ENCODE measurements at places on chromosomes 1 and 21.

- DNase-seq: no peak
Observed at GRCh38 chr21:41217671-41218385, 49.9 kb downstream of the BACE2 start.

DNA sequence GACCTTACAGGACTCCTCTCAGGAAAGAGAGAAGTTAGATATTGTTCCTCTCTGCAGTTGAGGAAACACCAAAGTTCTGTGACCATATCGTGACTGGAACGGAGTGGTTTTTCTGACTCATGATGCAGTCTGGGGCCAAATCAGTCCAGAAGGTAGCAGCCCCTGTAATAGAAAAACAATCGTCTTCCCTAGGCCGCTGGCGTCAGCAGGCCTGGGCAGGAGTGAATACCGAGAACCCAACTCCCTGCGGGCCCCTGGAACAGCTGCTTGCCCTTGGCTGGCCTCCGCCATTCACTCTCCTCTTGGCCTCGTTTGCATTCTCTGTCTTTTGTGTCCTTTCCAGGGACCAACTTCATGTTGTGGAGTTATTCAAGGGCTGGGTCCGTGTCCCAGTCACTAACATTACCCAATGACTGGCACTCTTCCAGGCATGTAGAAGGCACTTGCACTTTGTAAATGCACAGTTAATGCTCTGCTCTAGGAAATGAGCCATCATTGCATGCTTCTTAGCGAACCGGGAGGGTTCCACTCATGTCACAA lies 10.9 kb upstream of the CD101 start:
- DNase-seq: no peak

DNA sequence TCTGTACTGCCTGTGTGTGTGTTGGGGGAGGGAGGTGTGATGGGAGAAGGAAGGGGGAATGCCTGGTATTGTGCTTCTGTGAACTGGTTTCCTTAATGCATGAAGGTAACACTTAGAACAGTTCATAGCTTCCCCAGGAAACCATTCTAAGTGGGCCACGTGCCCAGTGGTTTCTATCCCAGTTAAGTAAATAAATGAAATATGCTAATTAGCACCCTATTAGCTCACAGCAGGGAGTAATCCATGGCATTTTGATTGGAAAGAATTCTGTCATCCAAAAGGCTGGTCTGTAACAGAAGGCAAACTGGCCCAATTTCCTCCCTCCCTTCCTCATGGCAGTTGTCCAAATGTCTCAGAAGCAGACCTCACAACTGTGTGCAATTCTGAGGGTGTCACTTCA lies 199.3 kb downstream of the TTLL7 start:
- no peak for DNase-seq

- no peak for DNase-seq
Observed at GRCh38 chr1:212531796-212532195, 76.8 kb upstream of the ATF3 start.

DNA sequence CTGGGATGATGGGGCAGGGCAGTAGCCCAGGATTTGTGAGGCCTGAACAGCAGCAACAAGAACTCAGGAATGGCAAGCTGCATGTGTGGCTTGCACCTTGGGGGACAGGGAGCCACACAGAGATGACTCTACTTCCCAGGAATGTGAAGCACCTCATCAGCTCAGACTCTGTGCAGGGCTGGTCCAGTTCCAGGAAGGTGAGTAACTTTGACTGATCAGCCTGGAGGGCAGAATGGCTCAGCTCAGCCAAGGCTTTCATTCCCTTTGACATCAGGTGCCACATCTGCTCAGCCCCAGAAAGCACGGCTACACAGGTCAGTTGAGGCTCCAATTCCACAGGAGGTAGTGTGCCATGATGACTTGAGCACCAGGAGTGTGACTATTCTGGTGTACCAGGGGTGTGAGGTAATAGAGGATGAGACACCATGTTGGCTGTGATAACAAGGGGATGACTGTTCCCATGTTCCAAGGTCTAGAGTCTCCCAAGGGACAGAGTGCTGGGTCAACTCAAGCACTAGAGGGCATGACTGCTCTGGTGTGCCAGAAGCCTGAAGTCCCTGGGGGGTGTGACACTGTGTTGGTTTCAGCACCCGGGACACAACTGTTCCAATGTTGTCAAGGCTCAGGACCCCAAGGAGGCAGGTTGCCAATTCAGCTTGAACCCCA lies 625.8 kb upstream of the ADGRL2 start:
- no peak for DNase-seq

- no peak for DNase-seq
Observed at GRCh38 chr1:66916320-66916719, 8.3 kb downstream of the DNAI4 start.

DNA sequence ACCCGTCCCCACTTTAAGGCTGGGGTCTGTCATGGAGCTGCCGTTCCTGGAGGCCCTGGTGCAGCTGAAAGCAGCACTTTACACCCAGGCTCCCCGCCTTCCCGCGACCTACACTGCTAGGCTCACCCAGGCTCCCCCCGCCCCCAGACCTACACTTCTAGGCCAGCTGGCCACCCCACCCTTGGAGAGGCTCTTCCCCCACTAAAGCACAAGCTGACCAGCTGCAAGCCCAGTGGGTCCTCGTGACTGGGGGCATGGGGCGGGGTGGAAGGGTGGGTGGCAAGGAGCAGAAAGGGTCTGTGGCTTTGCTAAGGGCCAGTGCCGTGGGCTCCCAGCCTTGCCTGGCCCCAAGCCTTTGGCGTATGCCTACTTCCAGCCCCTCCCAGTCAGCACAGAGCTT lies 9.7 kb upstream of the ARHGEF16 start:
- no peak for DNase-seq

DNA sequence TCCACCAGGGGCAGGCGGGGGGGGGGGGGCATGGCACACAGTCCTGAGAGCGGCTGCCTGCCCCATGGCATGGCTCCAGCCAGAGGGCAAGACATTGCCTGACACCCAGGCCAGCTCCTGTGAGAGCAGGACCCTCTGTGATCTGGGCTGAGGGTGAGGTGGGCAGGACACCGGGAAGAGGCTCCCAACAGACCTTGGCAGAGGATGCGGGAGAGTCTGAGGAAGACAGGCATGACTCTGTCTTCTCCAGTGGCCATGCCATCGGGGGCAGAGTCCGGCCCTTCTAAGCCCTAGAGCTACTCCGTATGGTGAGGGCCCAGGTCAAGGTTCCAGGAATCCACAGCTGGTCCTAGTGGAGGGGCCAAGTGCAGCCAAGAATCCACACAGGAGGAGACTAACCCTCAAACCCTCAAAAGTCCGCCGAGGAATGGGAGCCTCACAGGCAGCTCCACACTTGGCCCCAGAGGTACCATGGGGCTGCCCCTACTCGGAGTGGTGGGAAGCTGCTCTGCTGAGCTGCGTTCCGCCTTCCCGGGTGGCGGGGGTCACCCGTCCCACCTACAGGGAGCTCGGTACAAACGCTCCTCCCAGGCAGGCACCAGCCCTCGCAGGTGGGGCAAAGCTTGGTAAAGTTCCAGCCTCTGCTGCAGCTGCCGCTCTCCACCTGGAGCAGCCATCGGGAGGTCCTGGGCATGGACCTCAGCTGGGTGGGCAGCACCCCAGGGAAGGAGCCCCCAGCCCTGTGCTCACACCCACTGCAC lies 6.5 kb downstream of the ACTRT2 start:
- DNase-seq: no peak

DNA sequence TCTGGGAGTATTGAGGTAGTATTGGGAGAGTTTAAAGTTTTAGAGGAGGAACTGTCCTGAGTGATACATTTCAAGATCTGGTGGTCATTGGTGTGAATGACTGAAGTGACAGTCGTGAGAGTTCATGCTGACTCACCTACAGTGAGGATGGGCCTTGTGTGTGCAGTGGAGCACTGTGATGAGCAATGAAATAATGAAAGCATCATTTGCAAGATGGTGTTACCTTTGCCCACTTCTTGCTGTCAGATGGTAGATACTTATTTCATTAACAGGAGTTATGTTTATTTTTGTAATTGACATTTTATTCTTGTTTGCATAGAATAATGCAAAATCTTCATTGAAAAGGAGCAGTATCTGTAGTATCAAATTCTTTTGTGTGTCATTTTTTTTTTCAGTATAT lies 29.0 kb downstream of the POU2F1 start:
- DNase-seq: no peak

- no peak for DNase-seq
Observed at GRCh38 chr1:107896936-107897335, 68.0 kb downstream of the VAV3 start.

- no peak for DNase-seq
Observed at GRCh38 chr1:237748171-237748960, 142.4 kb downstream of the ZP4 start.

GRCh38 chr1:180230791-180231505 lies 884 bp downstream of the LHX4 start:
- DNase-seq: no peak

GRCh38 chr1:6028042-6028850 lies 17.4 kb upstream of the KCNAB2 start:
- DNase-seq: no peak

GRCh38 chr1:109629372-109630030 lies 9.9 kb downstream of the AMPD2 start:
- DNase-seq: peak; percentile 72

GRCh38 chr1:152886085-152886484 lies 8.0 kb downstream of the SMCP start:
- no peak for DNase-seq

GRCh38 chr1:6052543-6053205 lies 7.0 kb downstream of the KCNAB2 start:
- DNase-seq: no peak

DNA sequence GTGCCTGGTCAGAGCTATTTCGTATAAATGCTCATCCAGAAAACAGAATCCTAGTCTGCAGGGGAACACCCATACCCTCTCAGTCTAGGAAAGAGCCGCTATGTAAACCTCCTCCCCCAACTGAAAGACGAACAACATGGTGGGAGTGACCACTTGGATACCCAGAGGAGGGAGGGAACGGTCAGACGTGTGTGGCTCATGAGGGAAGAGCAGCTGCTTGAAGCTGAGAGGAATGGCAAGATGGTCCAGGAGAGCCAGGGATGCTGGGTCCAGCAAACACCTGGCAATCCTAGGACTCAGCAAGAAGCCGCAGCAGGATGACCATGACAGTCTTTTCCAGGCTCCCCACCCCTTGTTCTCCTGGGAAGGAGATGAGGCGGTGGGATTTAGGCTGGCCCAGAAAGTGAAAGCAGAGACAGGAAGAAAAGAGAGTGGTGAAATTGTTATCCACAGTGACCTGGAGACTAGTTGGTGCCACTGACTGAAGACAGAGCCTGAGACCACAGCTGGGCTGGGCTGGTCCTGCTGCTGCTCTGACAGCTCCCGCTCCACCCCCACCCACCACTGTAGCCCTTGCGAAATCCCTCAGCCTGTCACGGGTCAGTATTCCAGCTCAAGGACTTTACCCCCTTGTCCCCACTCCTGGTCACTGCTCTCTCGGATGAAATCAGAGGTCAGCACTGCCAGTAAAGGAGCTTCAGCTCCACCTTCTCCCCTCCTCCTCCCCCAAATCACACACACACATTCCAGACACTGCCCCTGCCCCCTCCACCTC lies 3.6 kb downstream of the CERS2 start:
- DNase-seq: no peak

- no peak for DNase-seq
Observed at GRCh38 chr1:167135281-167135840, 41.5 kb downstream of the STYXL2 start.

- DNase-seq: peak; percentile 89
Observed at GRCh38 chr21:44697811-44698734, 1.1 kb downstream of the KRTAP10-12 start.

DNA sequence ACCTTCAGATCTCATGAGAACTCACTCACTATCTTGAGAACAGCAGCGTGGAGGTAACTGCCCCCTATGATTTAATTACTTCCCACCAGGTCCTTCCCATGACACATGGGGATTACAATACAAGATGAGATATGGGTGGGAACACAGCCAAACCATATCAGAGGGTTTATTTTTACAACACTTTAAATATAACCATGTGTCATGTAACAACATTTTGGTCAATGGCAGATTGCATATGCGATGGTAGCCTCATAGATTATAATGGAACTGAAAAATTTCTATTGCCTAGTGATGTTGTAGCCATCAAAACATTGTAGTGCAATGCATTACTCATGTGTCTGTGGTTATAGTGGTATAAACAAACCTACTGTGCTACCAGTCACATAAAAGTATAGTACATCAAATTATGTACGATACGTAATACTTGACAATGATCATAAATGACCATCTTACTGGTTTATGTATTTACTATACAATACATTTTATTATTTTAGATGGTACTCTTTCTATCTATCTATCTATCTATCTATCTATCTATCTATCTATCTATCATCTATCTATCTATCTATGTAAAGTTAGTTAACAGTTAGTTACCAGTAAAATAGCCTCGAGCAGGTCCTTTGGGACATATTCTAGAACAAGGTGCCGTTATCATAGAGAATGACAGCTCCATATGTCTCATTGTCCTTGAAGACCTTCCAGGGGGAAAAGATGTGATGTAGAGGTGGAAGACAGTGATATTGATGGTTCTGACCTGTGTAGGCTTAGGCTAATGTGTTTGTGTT lies 12.6 kb upstream of the S100B start:
- no peak for DNase-seq

GRCh38 chr21:28256420-28256831 lies 736.3 kb downstream of the LTN1 start:
- no peak for DNase-seq

DNA sequence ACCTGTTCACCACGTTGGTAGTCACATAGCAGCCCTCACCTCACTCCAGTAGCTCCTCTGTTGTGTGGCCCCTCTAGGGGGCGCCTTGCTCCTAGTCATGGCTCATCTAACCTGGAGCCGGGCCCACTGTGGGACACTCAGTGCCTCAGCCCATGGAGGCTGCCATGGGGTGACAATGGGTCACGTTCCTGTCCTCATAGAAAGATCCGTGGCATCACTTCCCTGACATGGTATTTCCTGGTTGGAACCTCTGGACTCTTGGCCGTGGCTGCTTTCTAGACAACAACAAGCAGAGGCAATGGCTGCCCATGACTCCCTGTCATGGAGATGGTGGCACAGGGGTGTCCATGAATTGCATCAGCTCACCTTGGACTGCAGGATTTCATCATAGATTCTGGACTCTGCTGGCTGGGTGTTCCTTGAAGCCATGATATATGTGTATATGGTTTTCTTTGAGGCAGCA lies 27.5 kb upstream of the SLAMF6 start:
- DNase-seq: no peak

DNA sequence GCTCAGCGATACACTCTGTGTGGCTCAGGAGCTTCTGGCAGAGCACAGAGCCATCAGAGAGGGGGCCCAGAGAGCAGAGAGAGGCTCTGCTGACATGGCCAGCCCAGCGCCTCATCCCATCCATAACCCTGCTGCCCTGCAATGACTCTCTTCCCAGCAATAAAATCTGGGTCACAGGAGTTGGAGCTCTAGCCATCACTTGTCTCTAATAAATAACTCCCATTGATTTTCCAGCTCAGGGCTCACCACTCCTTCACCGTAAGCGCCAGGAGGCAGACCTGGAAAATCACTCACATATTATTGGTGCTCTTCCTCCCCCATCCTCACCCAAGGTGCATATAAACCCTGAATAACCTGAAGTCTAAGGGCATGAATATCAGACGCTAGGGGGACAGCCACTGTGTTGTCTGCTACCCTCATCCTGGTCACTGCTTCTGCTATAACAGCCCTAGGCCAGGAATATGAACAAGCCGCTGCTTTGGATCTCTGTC lies at the start of gene APCS:
Gene APCS (plus strand): TSS at position 366 of the 491 bp plus-strand sequence. CDS start 96 bp downstream, at position 462.
- no peak for DNase-seq

- no peak for DNase-seq
Observed at GRCh38 chr1:70071601-70072000, 133.8 kb downstream of the LRRC40 start.

GRCh38 chr1:162420120-162420519 lies 8.2 kb upstream of the SH2D1B start:
- DNase-seq: no peak

GRCh38 chr1:178407215-178407614 lies 89.5 kb downstream of the CLEC20A start:
- no peak for DNase-seq

GRCh38 chr1:155540000-155540874 lies 22.4 kb downstream of the ASH1L start:
- no peak for DNase-seq

All from vagina (tissue), 2 donors.